ENCODE measurements at places on chromosomes 12 and 14.

DNA sequence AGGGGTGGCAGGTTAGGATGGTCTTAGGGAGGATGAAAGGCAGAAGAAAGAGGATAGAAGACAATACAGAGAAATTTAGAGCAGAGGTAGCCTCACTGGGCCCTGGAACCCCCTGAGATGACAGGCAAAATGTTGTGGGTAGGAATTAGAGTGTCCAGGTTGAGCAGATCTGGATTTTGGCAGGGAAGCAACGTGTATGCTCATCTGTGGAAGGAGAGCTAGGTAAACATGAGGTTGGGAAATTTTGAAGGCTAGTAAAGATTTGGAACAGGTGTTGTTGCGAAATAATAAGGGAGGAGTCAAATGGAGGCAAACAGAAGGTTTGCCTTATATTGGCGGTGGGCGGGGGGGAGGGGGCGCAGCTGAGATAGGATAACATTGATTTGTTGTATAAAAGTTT lies 5.3 kb downstream of the HSD17B6 start:
- no peak for DNase-seq

- peak; percentile 25 for DNase-seq
Measured at GRCh38 chr14:99982537-99983250, 82.5 kb upstream of the EVL start.

GRCh38 chr14:31945074-31945613 lies 132.0 kb upstream of the ARHGAP5 start:
- no peak for DNase-seq

GRCh38 chr12:45701296-45701695 lies 28.2 kb upstream of the ARID2 start:
- no peak for DNase-seq

DNA sequence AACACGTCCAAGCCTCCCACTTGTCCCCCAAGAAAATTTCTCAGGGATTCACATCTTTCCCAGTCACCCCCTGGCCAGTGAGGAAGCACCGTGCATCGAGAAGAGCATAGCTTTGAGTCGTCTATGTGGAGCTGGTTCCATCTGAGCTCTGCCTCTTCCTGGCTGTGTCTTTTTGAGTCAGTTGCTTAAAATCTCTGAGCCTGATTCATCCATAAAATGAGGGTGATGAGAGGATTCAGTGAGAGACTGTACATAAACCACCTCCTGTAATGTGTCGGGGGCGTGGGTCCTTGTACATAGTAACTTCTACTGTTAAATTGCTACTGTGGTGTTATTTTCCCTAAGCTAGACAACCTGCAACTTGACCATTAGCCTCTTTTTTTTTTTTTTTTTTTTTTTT lies 13.8 kb downstream of the CD9 start:
- DNase-seq, result no peak

All from epithelial cell of proximal tubule (primary cell).